ENCODE measurements at places on chromosomes 7 and 10. TPM values are rescaled to one million over a fixed set of nuclear protein-coding genes. Genes with fewer than 3 reads are reported as not detected.

DNA sequence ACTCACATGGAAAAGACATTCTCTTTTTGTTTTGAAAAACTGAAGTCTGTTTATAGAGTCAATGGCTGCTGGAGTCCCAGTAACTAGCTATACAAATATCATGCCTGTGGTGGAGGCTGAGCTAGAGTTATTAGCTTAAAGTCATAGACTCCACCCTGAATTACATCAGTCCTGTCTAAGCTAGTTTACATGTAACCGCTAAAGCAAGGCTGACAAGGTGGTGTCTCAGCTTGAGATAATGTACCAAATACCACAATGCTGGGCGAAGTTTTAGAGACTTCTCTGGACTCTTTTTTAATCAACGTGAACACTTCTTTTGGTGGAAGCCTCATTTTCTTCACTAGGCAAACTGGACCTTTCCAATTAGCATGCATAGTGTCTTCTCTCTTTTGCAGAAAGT lies 219.4 kb downstream of the ANK3 start:
- no peak for DNase-seq

- DNase-seq, result no peak
Observed at GRCh38 chr7:81449105-81449504, 320.7 kb downstream of the HGF start.

DNA sequence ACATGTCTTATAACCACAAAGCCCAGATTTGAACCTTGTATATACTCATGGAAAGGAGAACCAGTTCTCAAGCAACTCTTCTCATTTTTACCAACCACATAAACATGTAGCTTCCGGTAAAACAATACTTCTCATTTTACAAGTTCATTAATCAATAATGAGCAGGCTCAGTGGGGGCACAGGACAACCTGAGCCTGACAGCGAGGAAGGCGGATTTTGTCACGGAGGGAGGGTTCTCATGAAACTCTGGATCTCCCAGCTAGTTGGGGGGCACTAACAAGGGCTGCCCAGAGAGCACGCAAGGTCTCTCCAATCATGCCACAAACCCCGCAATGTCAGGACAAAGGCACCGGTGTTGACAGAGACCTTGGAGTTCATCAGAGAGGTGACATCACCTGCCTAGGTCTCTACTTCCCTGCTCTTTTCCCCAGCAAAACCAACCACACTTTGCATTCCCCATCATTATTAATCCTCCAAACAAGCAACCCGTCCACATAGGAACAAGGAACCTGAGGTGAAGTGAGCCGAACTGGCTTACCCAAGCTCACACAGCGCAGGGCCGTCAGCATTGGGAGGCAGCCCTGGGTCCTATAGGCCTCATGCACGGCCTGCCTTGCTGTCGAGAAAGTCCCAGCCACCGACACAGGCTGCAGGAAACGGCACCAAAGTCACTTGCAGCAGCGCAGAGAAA lies 192.1 kb upstream of the KLF14 start:
- no peak for DNase-seq

GRCh38 chr7:88399696-88400240 lies 93.1 kb upstream of the STEAP4 start:
- DNase-seq, result peak; percentile 28

GRCh38 chr10:4144817-4145216 lies 359.8 kb upstream of the KLF6 start:
- DNase-seq, result no peak

DNA sequence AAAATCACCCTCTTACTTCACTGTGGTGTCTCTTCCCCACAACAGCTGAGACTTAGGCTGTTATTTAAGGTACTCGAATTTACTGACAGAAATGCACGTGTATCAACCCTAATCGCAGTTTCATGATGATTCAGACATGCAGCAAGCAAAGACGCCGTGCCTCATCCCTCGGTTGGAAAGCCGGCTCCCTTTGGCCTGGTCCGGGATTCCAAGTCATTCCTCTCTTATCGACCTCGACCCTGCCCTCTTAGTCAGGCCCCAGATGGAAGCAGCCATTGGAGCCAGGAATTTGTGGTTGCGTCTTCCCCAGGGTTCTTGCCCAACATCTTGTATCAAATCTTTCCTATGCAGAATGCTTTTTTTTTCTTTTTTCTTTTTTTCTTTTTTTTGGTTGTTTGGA lies 229.5 kb downstream of the GATA3 start:
- DNase-seq, result no peak

DNA sequence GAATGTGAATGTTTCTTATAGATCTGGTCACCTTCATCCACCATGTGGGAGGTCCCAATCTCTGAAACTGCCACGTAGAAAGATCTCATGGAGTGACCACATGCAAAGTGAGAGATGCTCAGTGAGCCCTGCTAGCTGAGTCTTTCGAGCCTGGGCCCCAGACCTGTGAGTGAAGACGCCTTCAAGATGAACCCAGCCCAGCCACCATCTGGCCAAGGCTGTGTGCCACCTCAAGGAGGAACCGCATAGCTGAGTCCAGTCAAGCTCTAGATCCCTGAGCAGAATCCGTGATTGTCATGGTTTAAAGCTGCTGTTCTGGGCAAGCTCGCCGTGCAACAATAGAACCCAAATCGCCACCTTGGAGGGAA lies 20.2 kb upstream of the PPIF start:
- DNase-seq, result no peak

DNA sequence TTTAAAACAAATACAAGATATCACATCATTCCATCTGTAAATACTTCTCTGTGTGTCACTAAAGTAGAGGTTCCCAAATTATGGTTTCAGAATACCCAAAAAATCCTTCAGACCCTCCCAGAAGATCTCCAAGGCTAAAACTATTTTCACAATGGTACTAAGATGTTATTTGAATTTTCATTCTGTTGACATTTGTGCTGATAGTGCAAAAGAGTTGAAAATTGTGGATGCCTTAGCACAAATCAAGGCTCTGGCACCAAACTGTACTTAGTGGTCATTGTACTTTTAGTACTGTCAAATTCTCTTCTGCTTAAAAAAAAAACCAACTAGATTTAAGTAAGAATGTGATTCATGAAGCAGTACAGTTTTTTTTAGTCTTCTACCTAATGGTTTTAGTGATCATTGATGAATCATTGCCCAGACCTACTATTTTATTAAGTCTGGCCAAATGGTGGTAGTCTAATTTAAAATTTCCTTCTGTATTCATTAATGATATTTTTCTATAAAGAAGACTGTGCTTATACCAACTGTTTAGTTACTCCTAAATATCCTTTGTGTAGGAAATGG lies 50.5 kb downstream of the TPST1 start:
- DNase-seq, result no peak

DNA sequence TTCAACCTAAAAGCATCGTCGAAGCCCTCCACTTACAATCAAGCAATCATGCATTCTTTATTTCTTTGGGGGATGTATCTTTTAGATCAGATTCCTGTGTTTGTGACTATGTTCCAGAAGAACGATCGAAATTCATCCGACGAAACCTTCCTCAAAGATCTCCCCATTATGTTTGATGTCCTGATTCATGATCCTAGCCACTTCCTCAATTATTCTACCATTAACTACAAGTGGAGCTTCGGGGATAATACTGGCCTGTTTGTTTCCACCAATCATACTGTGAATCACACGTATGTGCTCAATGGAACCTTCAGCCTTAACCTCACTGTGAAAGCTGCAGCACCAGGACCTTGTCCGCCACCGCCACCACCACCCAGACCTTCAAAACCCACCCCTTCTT lies 13.8 kb downstream of the GPNMB start:
- DNase-seq, result no peak

DNA sequence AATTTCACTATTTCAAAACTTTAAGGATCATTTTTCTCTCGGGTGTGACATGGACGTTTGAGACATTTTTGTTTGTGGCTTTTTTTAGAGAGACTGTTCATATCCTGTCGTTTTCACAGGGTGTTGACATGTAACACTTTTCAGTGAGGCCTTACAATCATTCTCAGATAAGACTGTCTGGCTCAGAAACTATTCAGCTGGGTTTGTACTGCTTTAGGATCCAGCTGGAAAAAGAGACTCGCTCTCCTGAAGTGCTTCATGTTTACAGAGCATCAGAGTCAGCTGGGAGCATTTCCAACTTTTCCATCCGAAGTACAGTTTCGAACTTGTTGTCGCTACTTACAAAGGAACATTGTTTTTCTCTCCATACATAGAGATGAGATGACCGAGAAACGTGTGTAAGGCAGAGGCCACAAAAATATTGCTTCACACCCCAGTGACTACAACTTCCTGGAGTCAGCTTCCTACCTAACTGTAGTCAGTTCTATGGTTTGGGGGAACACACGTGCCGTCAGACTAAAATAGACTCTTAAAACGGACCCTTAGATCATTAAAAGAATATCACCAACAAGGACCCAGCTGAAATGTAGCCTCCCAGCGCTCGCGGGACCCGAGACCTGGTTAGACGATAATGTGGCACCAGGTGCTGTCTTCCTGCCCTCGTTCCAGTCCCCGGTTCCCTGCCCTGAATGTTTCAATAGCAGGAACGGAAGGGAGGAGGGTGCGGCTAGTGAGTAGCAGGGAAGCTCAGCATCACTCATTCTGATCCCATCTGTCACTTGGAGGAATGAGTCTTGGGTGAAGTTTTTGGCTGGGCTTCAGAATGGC lies 78.0 kb downstream of the MKI67 start:
- peak; percentile 70 for DNase-seq

- no peak for DNase-seq
Observed at GRCh38 chr7:22476824-22477223, 23.2 kb downstream of the STEAP1B start.

DNA sequence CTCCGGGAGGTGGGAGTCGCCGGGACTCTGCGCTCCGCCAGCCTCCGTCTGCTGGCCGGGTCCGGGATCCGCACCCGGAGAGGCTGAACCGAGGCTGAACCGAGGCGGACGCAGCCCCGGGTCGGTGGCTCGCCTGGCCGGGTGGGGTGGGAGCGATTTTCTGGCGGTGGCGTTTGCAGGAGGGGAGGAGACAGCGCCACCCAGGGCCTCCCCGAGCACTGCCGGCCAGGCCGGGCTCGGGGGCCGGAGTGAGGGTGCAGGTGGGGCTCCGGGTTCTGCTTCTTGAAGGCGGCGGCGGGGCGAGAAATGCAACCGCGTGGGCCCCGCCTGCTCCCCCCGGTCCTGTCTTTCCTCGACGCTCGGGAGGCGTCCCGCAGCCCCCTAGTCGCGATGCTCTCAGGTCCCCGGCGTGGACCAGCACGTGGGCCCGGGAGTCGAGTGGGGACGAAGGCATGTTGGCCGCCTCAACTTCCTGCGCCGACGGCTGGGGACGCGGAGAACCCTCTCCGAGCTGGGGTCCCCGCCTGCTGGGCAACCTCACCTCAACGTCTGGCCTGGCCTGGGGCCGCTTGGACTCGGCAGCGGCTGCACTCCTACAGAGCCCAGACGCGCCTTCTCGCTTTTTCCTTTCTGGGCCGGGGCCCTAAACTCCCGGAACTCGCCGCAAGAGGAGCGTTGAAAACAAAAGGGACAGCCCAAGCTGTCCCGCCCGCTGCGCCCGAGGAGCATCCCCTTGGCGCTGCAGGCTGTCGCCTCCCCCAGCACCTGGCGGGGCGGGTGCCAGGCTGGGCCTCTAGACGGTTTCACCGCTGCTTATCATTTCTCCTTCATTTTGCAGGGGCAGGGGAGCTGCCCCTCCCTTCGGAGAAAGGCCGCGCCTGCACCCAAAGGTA lies 25.2 kb upstream of the VAX1 start:
- no peak for DNase-seq

DNA sequence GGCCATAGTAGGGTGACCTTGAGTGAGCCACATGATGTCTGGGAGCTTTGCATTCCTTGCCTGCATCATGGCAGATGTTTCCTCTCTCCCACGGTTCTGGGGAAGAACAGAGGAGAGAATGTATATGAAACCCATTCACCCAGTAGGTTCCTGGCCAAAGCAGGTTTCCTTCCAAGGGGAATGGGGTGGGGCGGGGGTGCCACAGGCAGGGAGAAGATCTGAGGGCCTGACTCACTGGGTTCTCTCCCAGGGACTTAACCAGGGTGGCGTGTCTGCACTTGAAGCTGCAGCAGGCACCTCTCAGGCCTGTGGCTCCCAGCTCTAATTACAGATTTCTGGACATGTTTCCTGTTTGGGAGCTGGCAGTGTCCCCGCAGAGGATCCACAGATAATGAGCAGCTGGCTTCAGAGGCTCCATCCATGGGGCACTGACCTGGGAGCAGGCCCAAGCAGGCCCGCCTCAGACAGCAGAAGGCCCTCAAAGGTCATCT lies 50.2 kb upstream of the ZMIZ1 start:
- peak; percentile 67 for DNase-seq

DNA sequence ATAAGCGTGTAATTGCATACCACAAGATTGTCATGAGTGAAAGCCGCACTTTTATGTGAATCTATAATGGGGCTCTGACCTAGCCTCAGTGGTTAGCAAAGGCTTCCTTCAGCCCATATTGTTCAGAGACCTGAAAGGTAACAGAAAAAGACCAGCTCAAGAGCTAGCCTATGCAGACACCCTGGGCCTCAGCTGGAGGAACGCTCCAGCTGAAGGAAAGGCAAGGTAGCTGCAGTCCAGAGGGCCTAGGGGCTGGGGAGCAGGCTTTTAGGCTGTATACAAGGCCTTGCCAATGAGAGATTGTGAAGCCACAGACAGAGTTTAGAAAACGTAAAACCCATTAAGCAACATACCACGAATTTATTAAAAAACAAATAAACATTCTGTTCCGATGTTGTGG lies 246.6 kb upstream of the GHITM start:
- DNase-seq, result no peak

DNA sequence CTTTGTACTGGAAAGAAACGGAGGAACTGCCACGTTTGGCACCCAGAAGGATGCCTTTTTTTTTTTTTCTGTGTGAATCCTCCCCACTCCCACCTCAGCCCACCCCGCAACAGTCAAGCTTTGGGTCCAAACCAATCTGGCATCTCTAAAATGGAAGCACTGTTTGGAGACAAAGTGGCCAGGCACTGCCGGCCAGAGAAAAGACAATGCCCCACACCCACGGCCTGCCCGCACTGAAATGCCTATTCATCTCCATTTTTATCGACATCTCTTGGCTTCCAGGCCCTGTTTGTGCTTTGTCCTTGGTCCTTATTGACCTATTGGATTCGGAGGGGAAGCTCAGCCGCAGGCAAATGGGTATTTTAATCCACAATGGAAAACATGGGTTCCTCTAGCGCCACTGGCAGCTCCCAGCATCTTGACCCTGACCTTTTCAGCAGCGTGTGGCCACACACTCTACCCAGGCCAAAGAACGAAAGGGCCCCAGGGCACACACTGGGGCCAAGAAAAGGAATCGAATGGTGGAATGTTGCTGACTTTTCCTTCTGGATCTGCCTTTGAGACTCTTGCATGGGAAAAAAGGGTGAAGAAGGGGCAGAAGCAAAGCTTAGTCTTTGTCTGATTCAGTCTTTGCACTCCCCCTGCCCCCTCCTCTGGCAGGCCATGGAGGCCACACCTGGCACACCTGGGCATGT lies 162.6 kb upstream of the CDCA7L start:
- DNase-seq, result no peak

- no peak for DNase-seq
Observed at GRCh38 chr7:28580665-28581064, 168.3 kb downstream of the CREB5 start.

ST8SIA6 gene
- 1.5 TPM for total RNA-seq

NT5C2 gene
- 84.1 TPM for total RNA-seq

BMI1 gene
- 35.3 TPM for total RNA-seq

EIF5AL1 gene
- 0.13 TPM for total RNA-seq

MAGI2 gene
- 6.0 TPM for total RNA-seq

EGR2 gene
- total RNA-seq, result 1.5 TPM

TAS2R60 gene
- not detected for total RNA-seq

Measured in muscle of leg (tissue), 16 donors.